ENCODE measurements at places on chromosomes 4 and X. TPM values are rescaled to one million over a fixed set of nuclear protein-coding genes. Genes with fewer than 3 reads are reported as not detected.

ARHGEF38 gene
- total RNA-seq = not detected

OTOP1 gene
- not detected for total RNA-seq

MAGEB10 gene
- not detected for total RNA-seq

SMIM31 gene
- total RNA-seq = not detected

ETDA gene
- total RNA-seq = not detected

PDE6B gene
- 0.39 TPM for total RNA-seq

CSAG2 gene
- not detected for total RNA-seq

KLHL13 gene
- total RNA-seq = 2.9 TPM

CXCL8 gene
- 14.3 TPM for total RNA-seq

UBE2D3 gene
- 389 TPM for total RNA-seq

NKX3-2 gene
- total RNA-seq = under 0.01 TPM

RRH gene
- total RNA-seq = not detected

MUC7 gene
- not detected for total RNA-seq

Data from subcutaneous preadipocyte (primary cell).